ENCODE measurements at places on chromosomes 4 and X.
A peak's percentile ranks its signal among the peaks of the same experiment; 100 is the strongest.

DNA sequence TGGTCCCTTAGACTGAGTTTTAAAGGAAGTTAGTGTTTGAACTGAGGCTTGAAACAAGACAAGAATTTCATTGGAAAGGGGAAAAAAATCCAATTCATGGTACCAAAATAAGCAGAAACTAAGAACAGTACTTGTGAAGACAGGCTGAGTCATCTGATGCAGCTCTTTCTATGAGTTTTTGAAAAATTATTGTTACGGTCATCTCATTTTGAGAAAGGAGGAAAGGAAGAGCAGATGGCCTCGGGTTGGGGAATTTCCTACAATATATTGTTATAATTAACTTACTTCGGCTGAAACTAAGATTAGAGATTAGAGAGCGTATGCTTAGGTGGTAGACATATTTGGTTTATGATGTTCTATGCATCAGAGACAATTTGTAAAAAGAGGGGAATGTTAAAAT, 2164.8 kb upstream of the AGA start:
- no peak for DNase-seq

- no peak for DNase-seq
These were observed 103.0 kb downstream of the AFF1 start for GRCh38 chr4:87037671-87038334.

- DNase-seq = peak; percentile 89
These were observed 32.7 kb downstream of the ACSL1 start for GRCh38 chr4:184792950-184793555.

GRCh38 chr4:176077561-176077960, 11.9 kb downstream of the WDR17 start:
- no peak for DNase-seq

- DNase-seq = no peak
These were observed 3.8 kb downstream of the ZFX start for GRCh38 chrX:24153178-24153795.

- no peak for DNase-seq
These were observed 171.7 kb downstream of the SLIT2 start for GRCh38 chr4:20423420-20423819.

GRCh38 chr4:81421346-81422218, 50.1 kb downstream of the RASGEF1B start:
- peak; percentile 80 for DNase-seq

GRCh38 chrX:85922821-85923220, 124.5 kb downstream of the CHM start:
- DNase-seq = peak; percentile 1

DNA sequence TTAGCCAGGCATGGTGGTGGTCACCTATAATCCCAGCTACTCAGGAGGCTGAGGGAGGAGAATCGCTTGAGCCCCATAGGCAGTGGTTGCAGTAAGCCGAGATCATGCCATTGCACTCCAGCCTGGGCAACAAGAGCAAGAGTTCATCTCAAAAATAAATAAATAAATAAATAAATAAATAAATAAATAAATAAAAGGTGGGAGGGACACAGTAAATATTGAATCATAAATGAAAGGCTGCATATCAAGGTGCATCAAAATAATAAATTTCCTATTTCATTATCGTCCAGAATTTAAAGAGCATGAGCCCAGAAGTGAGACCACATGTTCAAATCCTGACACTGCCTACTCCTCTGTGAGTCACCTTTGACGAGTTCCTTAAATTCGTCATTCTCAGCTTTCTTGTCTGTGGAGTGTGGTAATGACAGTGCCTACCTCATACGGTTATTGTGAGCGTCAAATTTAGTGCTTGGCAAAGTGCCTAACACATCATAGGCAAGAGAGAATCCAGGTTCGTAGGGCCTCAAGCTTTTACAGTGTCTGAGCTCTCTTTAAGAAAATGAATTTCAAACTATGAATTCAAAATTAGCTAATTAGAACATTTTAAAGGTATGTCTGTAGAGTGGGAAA, 49.9 kb downstream of the IL15 start:
- DNase-seq = peak; percentile 26

All from epithelial cell of prostate (primary cell).